ENCODE measurements at places on chromosomes 3 and 15.

GRCh38 chr3:112653881-112654300 lies 12.9 kb upstream of the CCDC80 start:
- DNase-seq, result no peak

DNA sequence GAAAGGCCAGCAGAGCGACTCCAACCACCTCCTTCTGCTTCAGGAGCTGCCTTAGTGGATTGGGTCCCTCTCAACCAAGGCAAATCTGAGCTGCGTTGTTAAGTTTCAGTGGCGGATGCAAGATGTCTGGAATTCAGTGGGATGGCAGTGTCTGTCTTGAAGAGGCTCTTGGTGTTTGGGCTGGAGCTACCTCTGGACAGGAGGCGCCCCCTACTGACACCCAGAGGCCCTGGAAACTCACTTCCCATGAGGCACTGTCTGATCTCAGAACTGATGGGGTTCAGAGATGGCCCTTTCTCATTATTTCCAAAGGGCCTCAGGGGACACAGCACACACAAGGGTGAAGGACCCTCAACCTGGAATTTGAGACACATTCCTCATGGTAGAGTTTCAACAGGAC lies 6.0 kb upstream of the SLC28A1 start:
- no peak for DNase-seq

- no peak for DNase-seq
These were observed 321.2 kb upstream of the TLE3 start for GRCh38 chr15:70418943-70419342.

GRCh38 chr3:40341671-40342070 lies 32.2 kb downstream of the EIF1B start:
- DNase-seq, result no peak

DNA sequence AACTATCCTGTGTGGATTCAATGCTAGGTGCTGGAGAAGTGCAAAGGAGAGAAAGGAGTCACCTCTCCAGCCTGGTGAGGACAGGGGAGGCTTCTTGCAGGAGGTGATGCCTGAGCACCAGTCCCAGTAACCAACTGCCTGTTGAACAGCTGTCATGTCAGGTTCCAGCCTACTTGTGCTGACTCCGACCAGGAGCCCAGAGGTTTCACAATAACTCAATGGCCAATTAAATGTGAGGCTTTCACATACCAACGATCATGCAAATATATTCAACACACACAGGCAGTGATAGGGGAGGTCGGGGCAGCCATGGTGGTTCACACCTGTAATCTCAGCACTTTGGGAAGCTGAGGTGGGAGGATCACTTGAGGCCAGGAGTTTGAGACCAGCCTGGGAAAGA lies 7.7 kb downstream of the SORD start:
- DNase-seq, result no peak

DNA sequence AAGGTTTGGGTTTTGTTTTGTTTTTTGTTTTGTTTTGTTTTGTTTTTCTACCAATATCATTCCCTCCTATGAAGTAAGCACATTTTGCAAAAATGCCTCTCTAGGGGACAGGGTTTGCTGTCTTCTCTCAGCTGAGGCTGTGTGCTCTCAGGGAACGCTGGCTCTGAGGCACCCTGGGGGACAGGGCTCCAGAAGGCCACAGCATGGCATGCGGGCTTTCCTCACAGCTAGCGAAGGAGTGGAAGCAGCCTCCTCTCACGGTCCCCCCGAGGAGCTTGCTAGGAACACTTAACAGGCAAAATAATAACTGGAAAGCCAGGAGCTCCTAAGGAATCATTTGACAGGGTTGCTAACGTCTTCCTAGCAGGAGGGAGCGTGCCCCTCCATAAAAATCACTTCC lies 227.7 kb upstream of the ST8SIA2 start:
- no peak for DNase-seq

GRCh38 chr15:59917504-59918157 lies 86.5 kb upstream of the FOXB1 start:
- no peak for DNase-seq

DNA sequence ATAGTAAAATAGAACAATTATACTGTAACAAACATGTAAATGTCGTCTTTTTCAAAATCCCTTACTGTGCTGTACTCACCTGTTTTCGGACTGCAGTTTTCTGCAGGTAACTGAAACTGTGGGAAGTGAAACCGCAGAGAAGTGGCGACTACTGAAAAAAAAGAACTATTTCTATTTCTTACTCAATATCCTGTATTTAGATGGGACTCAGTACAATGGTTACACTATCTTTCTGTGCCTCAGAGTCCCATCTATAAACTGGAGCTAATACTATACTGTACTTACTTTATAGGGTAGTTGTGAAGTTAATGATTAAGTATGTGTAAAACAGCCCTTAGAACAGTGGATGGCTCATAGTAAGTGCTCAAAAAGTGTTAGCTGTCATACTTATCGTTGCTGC lies 14.3 kb upstream of the P2RY12 start:
- DNase-seq, result no peak

DNA sequence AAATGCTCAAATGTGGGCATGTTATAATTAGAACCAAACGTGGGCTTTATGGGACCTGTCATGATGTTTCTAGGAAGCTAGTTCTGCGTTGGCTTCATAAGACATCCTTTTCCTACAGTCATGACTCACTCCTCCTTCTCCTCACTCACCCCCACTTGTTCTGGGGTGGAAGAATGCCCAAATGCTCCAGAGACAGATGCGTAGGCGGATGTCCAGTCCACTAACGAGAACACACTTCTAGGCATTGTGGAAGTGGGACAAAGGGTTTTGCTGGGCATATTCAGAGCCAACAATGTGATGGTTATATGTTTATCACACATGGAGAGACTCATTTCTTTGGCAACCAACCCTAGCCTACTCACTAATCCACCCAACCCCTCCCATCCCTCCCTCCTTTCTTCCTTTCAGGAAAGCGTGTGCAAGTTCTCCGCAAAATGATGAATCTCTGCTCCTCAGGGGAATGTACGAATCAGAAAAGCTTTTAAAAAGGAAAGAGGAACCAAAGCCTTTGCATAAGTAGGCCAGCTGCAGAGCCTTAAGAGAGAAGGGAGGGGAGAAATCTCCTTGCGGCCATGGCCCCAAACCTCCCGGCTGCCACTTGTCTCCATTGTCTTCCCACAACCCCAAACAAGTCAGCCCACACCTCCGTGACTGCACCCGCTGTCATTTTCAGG lies 123.0 kb upstream of the SPRED1 start:
- DNase-seq, result no peak

GRCh38 chr15:90020021-90020735 lies 19.1 kb downstream of the ZNF710 start:
- DNase-seq, result no peak

- DNase-seq, result no peak
These were observed 27.2 kb downstream of the MRPL46 start for GRCh38 chr15:88440021-88440420.

DNA sequence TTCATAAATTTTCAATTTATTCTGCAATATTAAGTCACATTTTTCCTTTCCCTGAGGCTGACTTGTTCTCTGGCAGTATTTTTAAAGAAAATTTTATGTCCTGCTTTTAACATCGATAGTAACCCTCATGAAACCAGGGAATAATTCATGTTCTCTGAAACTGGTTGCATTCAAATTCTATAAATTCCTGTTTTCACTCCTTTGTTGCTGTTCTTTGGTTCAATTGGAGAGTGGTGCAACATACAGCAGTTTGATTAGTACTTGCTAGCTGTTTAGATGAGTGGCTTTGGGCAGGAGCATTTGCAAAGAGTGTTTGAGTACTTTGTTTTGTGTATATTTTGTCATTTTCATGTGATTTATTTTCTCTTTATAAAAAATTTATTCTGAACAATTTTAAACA lies 19.2 kb downstream of the ZIC1 start:
- no peak for DNase-seq

DNA sequence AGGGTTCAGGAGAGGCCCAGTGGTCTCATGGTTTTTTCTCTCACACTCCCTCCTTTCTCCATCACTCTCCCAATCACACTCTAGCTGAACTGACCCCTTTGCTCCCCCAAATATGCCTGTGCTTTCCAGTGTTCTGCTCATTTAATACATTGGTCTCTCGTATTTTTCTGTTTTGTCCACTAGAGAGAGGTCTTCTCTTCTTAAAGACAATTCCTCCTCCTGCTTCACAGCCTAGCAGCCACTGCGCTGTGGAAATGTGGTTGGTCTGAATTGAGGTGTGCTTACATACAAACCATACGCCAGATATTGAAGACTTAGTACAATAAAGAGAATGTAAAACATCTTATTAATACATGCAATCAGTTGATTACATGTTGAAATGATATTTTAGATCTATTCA lies 60.6 kb upstream of the XCR1 start:
- no peak for DNase-seq

DNA sequence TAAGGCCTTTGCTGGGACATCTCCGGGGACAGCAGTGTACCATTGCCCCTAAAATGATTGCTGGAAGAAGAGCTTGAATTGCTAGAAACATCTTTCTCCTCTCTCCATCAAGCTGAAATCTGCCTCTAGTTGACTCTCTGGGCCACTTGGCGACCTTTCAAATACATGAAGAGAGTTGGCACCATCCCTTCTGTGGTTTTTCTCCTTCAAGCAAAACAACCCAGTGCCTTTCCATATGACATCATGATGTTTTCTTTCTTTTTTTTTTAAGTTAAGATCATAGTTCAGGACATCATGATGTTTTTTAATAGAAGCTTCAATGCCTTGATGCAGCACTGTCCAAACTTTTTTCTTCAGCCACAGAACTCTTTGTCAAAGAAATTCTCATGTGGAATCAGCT lies 144.0 kb upstream of the PTPRG start:
- DNase-seq, result no peak

GRCh38 chr15:60626051-60626450 lies 147.1 kb upstream of the ICE2 start:
- DNase-seq, result no peak

DNA sequence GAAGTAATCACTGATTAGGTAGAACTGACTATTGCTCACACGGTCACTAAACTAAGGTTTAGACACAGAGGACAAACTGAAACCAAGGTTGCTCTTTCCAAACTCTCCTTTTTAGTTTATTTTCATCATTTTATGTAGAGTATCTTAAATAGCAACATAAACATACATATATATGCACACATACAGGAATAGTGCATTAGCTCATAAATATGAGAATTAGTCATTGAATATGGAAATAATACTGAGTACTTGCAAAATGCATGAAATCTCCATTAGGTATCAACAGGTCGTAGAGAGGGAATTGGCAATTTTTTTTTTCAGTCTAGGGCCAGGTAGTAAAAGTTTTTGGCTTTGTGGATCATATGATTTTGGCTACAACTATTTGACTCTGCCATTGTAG lies 557.1 kb downstream of the NLGN1 start:
- no peak for DNase-seq

- no peak for DNase-seq
These were observed 61.9 kb downstream of the SCAPER start for GRCh38 chr15:76843269-76843668.

DNA sequence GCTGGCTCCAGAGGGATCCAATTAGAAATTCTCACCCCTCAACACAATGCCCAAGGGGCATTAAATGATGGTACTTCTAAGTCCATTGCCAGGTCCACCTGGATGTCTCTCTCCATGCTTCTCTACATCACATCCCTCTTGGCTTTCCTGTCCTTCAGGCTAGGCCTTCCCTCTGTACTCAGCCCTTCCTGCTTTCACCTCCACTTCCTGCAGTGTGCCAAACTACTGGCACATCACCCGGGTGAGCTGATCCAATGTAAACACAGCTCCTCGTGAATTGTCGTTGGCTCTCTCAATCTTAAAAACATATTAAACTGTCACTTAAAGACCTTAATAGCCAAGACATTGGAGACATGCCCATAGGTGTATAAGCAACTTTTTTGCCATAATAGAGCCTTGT lies 4.0 kb downstream of the LMCD1 start:
- DNase-seq, result no peak

DNA sequence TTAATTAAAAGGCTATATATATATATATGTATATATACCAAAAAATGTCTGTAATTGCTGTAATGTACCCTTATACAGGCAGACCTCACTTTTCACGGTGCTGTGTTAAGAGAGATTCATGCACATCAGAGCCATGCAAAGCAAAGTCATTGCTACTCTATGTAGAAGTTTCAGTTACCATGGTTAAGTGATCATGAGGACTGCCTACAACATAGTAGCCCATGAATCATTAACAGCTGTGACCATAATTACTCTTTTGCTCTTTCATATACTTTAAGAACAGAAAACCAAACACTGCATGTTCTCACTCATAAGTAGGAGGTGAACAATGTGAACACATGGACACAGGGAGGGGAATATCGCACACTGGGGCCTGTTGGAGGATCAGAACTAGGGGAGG lies 225.3 kb upstream of the EPHA3 start:
- no peak for DNase-seq

GRCh38 chr3:165256554-165257065 lies 60.4 kb upstream of the SLITRK3 start:
- no peak for DNase-seq
